ENCODE measurements at places on chromosomes 7 and 10.

GRCh38 chr10:104680467-104681401 lies 39.6 kb downstream of the SORCS3 start:
- DNase-seq, result peak; percentile 45

GRCh38 chr7:65287023-65287422 lies 86.6 kb upstream of the ZNF92 start:
- DNase-seq, result no peak

GRCh38 chr10:50326757-50327701 lies 75.7 kb upstream of the ASAH2 start:
- DNase-seq, result peak; percentile 90

GRCh38 chr7:76343294-76343930 lies 15.4 kb downstream of the YWHAG start:
- no peak for DNase-seq

- peak; percentile 59 for DNase-seq
Observed at GRCh38 chr7:131014906-131015656, 281.1 kb upstream of the KLF14 start.

DNA sequence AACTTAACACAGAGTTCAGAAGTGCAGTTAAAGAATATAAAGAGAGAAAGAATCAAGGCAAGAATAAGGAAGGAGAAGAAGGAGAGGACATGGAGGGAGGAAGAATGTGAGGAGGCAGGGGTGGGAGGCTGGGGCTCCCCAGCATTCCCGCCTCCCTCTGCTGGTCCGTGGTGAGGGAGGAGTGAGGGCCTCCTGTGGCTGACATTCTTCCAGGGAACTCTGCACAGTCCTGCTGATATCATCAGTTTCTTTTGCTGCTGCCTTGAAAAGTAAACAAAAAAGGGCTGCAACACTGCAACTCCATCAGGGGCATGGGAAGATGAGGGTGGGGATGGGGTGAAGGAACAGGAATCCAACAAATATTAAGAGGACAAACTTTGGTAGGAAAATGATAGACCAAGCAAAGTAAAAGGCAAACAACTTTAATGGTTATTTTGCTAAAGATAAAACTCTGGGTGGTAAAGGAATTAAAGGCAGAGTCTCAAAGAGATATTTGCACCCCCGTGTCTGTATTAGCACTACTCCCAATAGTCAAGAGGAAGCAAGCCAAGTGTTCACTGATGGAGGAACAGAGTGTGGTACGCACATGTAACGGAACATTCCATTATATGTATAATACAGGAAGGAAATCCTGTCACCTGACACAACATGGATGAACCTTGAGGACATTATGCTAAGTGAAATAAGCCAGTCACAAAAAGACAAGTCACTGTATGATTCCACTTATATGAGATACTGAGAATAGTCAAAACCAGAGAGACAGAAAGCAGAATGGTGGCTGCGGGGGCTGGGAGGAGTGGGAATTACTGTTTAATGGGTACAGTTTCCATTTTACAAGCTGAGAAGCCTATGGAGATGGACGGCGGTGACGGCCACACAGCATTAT lies 8.0 kb upstream of the SPOCK2 start:
- peak; percentile 66 for DNase-seq

DNA sequence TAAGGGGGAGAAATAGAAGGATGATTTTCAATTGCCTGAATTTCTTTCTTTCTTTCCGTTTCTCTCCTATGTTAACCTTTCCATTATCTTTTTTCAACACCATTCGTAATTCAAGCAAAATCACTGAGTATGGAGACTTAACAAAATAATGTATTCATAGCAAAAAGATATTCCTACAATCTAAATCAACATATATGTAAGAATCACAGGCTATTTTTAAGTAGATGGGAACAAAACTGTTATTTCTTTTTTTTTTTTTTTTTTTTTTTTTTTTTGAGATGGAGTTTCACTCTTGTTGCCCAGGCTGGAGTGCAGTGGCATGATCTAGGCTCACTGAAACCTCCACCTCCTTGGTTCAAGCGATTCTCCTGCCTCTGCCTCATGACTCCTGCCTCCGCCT lies 27.2 kb upstream of the JMJD1C start:
- DNase-seq, result no peak
